EH (cell line): ENCODE measurements at places on chromosomes 12 and 14.

GRCh38 chr12:53093777-53094393 is 3.6 kb upstream of the IGFBP6 start:
- peak; percentile 11 for DNase-seq

DNA sequence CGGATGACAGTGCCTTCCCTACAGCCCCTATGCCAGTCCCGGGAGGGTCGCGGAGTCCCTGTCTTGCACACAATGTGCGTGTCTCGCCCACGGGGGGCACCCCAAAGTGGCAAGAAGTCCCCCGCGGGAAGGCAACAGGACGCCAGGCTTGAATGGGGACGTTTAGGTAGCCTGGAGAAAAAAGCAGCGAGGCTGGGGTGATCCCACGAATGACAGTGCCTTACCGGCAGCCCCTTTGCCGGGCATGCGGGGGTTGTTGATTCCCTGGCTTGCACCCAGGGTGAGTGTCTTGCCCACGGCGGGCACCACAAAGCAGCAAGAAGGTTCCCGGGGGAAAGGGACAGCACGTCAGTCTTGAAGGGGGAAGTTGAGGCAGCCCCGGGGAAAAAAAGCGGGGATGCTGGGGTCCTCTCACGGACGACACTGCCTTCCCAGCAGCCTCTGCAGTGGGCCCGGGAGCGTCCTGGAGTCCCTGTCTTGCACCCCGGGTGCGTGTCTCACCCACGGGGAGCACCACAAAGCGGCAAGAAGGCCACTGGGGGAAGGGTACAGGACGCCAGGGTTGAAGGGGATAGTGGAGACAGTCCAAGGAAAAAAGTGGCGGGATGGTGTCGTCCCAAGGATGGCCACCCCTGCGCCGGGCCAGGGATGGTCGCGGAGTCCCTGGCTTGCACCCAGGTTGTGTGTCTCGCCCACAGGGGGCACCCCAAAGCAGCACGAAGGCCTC is 156.8 kb upstream of the ALG10B start:
- no peak for DNase-seq

GRCh38 chr14:35534208-35534872 is 376 bp downstream of the INSM2 start:
- peak; percentile 41 for DNase-seq

DNA sequence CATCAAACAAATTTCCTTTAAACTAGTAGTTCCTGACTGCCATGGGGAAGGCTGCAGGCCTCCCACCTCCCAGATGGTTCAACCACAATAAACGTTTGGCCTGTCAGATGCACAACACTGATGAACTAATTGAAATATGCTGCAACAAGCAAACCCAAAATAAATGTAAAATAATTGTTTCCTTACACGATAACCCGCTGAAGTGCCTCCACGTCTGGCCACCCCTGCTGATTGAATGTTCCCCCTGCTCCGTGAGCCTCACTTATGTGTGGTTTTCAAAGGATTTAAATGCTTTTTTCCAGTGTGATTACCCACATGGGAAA is 8.4 kb downstream of the PITPNM2 start:
- no peak for DNase-seq

DNA sequence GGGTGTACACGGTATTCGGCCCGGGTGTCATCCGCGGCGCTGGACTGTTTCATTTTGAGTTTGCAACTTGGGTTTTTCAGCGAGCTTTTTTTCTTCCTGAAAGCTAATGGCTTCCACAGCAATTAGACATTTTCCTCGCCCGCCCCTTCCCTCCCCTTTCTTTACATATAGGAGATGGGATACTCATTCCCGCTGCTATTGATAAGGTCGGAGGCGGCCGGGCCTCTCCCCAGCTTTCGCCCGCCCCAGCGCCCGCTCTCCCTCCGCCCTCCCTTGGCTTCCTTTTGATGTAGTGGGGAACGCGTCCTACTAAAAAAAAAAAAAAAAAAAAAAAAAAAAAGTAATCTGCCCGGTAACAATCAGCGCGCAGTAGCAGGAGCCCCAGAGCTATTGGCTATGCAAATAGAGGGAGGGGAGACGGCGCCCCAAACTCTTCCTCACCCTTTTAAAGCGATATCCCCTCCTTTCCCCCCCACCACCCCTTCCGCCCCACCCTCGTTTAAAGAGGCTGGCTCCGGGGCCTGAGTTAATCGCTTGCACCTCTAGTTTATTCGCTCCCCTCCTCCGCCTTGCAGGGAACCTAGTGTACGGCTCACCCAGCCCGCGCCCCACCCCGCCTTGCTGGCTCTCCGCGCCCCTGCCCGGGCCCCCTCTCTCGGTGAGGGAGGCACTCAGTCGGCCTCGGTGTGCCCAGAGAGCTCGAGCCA is 1.7 kb upstream of the CCND2 start:
- DNase-seq = no peak

- no peak for DNase-seq
These were observed 102.8 kb upstream of the TMCC3 start for GRCh38 chr12:94753036-94753679.

- DNase-seq = peak; percentile 41
These were observed 9.0 kb upstream of the TAS2R31 start for GRCh38 chr12:11040162-11040561.

DNA sequence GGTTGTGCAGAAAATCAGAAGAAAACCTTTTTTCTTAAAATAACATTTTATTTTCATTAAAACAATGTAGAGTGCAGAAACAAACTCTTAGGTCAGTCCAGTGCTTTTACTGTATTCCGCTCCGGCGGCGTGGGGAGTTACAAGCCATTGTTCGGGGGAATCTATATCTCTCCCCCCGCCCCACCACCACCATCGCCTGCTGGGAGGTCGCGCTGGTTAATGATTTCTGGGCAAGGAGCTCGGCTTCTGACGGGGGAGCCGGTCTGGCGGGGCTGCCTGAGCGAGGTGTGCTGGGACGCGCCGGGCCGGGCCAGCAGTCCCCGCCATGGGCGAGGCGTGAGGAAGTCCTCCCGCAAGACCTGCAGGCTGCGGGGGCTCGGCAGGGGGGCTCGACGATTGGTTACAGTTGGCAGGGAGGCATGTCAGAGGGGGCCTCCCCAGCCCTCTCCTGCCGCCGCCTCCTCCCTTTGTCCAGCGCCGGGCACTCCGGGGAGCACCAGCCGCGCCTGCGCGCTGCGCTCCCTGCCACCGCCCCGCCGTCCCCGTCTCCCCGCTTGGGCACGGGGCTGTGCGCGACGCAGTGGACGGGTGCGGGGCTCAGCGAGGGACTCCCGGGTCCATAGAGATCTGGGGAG is 1.0 kb upstream of the DUSP6 start:
- peak; percentile 78 for DNase-seq

GRCh38 chr12:48358937-48359513 is 8.3 kb upstream of the ZNF641 start:
- DNase-seq = no peak

DNA sequence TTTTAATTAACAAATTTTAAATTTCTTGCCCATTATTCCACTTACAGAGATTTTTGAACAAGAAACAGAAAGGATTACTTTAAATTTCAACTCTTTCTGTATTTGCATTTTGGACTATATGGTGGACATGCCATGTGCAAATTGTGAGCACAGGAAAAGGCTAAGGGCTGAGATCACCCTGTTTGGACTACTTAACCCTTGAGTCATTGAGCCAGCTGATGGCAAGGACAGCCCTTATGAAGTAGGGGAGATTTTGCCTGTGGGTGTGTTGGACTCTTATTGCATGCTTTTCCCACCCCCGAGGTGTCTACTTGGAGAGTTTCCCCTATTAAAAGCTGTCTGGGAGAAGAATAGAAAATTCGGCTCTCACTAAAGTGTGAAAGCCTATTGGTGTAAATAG is 17.2 kb downstream of the DERA start:
- DNase-seq = peak; percentile 93

DNA sequence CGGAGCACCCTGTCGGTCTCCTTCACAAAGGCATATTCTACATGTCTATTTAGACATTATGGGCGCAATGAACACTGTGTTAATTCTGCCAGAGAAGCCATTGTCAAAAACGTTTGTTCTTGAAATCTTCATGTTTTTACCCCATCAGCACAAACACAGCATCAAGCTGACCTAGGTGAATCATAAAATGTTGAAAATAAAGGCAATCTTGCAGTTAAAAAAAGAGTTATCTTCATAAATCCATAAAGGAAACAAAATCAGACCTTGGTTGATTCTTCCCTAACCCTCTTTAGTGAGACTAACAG is 154.9 kb downstream of the DIO2 start:
- DNase-seq = no peak

GRCh38 chr12:13900718-13901117 is 80.7 kb downstream of the GRIN2B start:
- no peak for DNase-seq

GRCh38 chr12:102528111-102528510 is 47.7 kb upstream of the IGF1 start:
- DNase-seq = peak; percentile 76

GRCh38 chr14:81435391-81436295 is 35.5 kb upstream of the STON2 start:
- DNase-seq = peak; percentile 19
